Fibroblast of the conjunctiva (primary cell): ENCODE measurements at places on chromosomes 3 and 15.
A peak's percentile ranks its signal among the peaks of the same experiment; 100 is the strongest.

DNA sequence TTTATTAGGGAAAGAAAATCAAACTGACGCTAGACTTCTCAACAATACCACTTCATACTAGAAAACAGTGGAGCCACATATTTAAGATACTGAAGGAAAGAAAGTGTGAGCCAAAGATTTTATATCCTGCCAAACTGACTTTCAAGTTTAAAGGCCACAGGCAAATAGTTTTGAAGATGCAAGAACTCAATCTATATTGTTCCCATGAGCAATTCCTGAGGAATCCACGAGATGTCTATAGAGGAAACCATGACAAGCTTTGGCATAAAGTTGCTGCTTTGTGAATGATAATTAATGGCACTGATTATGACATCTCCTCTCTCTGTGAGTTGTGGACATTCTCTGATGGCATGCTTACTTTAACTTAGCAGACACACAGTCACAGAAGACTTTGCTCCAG lies 276.1 kb upstream of the GOLGA6L4 start:
- no peak for DNase-seq

GRCh38 chr15:98276018-98276417 lies 315.5 kb downstream of the ARRDC4 start:
- DNase-seq, result no peak

DNA sequence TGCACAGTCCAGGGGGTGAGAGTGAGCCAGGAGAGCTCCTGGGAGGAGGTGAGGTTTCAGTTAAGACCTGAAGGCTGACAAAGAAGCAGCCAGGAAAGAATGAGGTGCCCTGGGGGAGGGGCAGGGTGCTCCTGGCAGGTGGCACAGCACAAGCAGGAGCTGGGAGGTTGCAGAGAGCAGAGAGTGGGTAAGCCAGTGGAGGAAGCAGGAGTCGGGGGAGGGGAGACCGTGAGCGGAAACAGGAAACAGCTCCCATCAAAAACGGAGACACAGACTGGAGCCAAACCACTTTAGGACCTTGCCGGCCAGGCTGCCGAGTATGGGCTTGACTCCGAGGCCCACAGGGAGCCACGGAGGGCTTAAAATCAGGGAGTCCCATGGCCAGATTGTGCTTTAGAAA lies 12.1 kb upstream of the FBLN2 start:
- DNase-seq, result no peak

- peak; percentile 79 for DNase-seq
These were observed 4.6 kb upstream of the CIDEC start for GRCh38 chr3:9884555-9885165.

DNA sequence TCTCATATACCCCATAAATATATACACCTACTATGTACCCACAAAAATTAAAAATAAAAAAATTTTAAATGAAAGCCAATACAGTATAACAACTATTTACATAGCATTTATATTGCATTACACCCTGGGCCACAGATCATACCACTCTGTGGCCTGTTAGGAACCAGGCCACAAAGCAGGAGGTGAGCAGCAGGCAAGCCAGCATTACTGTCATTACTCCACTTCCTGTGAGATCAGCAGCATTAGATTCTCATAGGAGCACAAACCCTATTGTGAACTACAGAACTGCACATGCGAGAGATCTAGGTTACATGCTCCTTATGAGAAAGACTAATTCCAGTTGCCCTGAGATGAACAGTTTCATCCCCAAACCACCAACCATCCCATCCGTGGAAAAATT lies 17.4 kb downstream of the FILIP1L start:
- no peak for DNase-seq

DNA sequence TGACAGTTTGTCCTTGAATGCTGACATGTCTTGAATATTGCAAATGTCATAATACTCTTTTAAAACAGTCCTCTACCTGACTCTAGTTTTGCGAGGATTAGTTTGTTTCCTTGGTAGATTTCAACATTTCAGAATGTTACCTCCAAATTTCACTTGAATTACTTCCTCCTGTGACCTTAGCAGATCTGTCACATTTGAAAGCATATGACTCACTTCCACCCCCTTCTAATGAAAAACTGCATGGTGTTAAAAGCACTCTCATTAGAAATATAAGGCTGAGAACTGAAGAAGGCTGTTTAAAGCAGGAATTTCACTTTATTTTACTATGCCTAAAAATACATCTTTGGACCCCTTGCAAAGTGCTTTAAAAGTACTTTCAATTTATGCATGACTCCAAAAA lies 598.7 kb upstream of the TGFBR2 start:
- no peak for DNase-seq

GRCh38 chr3:3516996-3517395 lies 282.2 kb upstream of the LRRN1 start:
- no peak for DNase-seq

DNA sequence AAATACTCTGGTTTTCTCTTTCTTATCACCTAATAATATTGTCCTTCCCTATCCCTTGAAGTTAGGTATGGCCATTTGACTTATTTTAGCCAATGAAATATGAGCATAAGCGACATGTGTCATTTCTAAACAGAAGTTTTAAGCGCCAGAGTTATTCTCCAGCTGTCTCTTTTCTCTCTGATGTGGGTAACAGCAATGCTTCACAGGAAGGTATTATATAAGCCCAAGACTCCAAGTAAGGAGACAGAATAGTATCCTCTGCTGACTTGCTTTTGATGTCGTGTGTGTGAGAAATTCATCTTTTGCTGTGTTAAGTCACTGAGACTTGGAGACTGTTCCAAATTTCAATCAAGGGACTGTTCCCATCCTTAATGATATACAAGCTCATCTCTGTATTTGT lies 224.6 kb upstream of the NECTIN3 start:
- no peak for DNase-seq

- DNase-seq, result no peak
These were observed 221.5 kb upstream of the TOPAZ1 start for GRCh38 chr3:44020143-44020542.

GRCh38 chr3:140395134-140396075 lies 282.5 kb upstream of the TRIM42 start:
- no peak for DNase-seq

- DNase-seq, result no peak
These were observed 28.7 kb downstream of the ALDH1L1 start for GRCh38 chr3:126151562-126152302.

DNA sequence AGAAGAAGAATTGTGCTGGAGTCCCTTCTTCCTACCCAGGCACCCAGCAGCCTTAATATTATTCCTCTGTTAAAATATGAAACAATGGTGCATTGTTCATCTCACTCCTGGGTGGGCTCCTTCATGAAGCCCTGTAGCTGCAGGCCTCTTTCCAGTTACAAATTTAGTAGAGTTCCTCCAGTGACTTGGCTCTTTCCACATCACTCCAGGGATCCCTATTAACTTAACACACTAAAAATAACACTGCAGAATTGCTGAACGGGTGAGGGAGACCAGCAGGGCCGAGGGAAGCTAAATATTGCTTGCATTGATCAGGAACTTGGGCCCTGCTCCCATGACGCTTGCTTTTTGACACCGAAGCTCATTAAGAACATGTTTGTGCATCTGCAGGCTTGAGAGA lies 142.3 kb downstream of the PDCD6IP start:
- no peak for DNase-seq

GRCh38 chr3:197368821-197369220 lies 70.4 kb upstream of the DLG1 start:
- no peak for DNase-seq

GRCh38 chr3:54574906-54575617 lies 352.8 kb downstream of the LRTM1 start:
- no peak for DNase-seq

DNA sequence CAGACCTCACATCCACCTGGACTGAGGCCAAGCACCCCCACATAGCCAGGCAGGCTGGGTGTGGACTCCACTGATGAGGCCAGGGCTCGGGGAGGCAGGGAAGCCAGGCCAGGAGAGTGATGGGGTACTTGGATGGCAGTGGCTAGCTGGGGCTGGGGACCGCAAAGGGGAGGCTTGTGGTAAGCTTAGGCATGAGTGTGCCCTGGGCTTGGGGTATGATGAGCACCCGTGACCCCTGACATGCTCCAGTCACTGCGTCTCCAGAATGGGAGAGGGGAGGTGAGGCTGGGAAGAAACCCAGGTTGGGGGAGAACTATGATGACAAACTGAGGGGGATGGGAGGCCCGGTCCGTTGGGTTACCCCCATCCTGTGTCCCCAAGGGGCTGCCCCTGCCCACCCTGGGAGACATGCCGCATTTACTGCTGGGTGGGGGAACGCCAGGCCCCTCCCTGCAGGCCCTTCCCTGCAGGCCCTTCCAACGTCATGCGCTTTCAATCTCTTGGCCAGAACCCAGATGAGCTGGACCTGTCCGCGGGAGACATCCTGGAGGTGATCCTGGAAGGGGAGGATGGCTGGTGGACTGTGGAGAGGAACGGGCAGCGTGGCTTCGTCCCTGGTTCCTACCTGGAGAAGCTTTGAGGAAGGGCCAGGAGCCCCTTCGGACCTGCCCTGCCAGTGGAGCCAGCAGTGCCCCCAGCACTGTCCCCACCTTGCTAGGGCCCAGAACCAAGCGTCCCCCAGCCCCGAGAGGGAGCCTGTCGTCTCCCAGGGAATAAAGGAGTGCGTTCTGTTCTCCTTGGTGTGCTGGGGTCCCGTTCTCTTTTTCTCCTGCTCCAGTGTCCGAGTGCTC lies 34.1 kb downstream of the TSPAN3 start:
- DNase-seq, result no peak

GRCh38 chr3:136055491-136055890 lies 90.0 kb downstream of the PPP2R3A start:
- DNase-seq, result no peak

- DNase-seq, result no peak
These were observed 476.4 kb upstream of the AGTR1 start for GRCh38 chr3:148221303-148221702.

GRCh38 chr15:70636540-70637165 lies 126.7 kb downstream of the UACA start:
- no peak for DNase-seq

- DNase-seq, result no peak
These were observed 256.0 kb upstream of the CTDSPL start for GRCh38 chr3:37605572-37606153.

DNA sequence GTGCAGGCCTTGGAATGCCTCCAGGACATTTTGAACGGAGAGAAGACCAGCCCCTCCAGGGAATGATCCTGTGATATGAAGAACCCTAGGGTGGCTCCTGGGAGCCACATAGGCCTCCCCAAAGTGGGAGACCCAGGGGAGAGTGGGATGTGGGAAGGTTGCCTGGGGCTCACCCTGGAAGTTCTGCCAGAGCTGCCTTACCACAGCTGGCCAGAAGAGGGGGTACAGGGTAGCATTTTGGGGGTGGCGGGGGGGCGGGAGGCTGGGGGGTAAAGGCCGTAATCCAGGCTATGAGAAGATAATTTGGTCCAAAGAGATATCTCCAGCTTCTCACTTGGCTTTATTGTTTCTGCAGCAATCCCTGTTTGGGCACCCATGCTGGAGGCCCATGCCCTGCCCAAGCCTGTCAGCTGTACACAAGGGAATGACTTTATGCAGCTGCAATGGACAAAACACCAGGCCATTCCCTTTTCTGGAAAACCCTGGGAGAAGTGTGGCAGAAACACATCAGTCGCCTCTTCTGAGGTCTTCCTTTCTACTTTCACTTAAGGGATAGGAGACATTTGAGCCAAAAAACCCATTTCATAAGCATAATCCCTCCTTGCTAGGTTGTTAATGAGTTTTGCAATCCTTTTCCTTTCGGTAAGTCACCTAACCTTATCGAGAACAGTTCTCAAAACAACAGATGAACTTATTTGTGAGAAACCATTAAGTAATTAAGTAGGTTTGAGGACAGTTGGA lies 11.0 kb upstream of the MUSTN1 start:
- DNase-seq, result no peak

DNA sequence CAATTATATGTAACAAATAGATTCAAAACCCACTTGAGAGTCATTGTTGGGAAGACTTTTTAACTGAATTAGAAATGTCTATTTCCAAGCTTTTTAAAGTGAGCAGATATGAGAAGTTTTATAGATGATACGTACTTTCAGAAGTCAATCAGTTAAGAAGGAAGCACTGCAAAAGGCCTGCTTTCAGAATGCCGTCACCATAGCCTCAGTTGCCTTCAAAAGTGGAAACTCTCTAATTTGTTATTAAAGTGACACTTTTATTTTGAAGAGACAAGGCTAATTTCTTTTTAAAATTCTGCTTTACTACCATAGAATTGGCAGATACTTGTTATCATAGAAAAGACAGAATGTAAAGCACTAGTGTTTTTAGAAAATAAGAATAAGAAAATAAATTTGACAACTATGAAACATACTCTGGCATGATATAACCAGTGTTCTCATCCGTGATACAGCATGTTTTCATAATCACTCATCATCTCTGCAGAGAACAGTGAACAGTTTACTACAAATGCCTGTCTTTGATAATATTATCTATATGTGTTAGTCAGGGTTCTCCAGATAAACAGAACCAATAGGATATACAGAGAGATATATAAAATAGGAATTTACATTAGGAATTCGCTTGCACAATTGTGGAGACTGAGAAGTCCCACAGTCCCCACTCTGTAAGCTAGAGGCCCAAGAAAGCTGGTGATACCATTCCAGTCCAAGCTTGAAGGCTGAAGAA lies 7.0 kb upstream of the PLD1 start:
- no peak for DNase-seq

DNA sequence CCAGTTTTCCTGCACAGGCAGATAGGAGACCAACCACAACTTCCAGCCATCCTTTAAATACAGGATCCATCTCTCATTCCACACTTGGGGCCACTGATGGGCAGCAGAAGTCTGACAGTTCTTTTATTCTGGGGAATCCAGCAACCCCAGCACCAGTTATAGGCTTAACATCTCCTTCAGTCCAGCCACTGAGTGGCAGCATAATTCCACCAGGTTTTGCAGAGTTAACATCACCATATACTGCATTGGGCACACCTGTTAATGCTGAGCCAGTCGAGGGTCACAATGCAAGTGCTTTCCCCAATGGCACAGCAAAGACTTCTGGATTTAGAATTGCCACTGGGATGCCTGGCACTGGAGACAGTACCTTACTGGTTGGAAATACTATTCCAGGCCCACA lies 2.9 kb downstream of the NPAP1 start:
- DNase-seq, result no peak

DNA sequence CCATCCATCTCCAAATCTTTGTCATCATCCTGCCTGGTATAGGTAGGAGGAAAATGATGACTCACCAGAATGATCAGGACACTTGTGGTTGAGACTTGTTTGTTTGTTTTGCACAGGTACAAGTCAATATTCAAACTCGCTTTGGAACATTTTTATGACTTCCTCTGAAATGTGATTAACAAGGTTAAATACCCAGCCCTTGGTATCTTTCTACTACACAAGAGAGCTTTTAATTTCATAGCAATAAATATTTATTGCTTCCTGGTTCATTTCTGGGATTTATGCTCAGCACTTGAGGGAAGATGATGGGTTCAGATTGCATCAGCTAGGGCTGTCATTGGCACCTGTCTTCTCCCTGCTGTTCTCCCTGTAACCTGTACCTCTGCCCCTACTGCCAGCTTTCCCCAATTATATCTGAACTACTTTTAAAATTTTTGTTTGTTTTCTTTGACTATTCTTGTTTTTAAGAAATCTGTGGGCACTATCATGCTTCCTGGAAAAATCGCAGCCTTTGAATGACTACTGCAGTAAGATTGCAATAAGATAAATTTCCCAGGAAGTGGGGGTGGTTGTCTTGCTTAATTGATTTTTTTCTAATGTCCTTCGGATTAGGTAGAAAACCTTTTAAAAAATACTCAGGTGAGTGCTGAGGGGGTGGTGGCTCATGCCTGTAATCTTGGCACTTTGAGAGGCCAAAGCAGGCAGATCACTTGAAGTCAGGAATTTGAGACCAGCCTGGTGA lies 24.3 kb upstream of the GCNT3 start:
- DNase-seq, result no peak

- DNase-seq, result no peak
These were observed 19.9 kb upstream of the RPL29 start for GRCh38 chr3:52015438-52016228.

- no peak for DNase-seq
These were observed 21.8 kb downstream of the CAND2 start for GRCh38 chr3:12818273-12818672.
